Activated T-helper 9 cell treated with anti-CD3 and anti-CD28 coated beads, Interleukin-2, amount 50 U/mL, for 16 hours (primary cell): ENCODE measurements at places on chromosomes 11 and 22.
A peak's percentile ranks its signal among the peaks of the same experiment; 100 is the strongest.

GRCh38 chr22:36326178-36327161, 61.3 kb downstream of the MYH9 start:
- DNase-seq = no peak

- no peak for DNase-seq
Observed at GRCh38 chr11:112336356-112336886, 75.8 kb upstream of the PLET1 start.

DNA sequence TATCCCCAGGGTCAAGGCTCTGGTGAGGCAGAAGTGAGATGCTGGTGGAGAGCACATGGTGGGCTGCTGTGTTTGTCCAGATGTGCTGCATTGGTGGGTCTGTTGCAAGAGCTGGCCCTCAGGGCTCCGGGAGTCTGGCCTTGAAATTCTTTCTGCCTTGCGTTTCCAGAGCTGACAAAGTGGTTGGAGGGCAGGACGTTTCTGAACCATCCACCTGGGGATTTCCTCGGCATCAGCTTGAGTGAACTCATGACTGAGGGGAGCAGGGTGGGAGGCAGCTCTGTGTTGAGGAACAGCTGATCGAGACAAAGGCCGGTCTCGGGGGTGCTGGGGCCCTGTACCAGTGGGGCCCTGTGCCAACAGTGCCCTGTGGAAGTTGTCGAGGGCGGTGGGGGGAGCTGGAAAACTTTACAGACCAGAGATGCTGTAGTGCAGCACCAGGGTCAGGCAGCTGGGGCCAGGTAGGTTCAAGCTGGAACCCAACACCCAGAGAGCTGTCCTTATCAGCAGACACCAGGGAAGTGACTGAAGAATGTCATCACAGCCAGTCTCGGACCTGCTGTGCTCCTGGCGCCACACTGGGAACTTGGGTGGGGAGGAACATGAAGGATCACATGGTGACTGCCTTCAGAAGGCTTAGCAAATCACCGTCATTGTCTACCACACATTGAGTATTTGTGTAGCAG, 4.9 kb downstream of the TSKU start:
- no peak for DNase-seq

DNA sequence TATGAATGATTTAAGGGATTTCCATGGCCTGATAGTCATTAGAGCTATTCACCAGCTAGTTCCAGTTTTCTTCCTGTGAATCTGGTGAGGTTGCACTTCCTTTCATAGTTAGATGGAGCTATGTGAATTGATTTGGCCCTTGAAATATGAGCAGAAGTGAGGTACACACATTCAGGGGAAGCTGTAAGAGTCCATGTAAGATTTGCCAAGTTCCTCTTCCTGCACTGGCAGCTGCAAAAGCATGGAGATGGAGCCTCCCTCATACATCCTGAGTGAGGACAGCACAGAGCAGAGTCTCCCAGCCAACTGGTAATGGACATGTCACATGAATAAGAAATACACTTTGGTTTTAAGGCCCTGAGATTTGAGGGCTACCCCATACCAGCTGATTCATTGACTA, 111.7 kb downstream of the CD44 start:
- no peak for DNase-seq

- DNase-seq = no peak
Observed at GRCh38 chr11:72241291-72241781, 2.6 kb downstream of the PHOX2A start.

- no peak for DNase-seq
Observed at GRCh38 chr11:28547321-28547741, 439.1 kb downstream of the METTL15 start.

- DNase-seq = no peak
Observed at GRCh38 chr22:19240813-19241592, 50.5 kb downstream of the CLTCL1 start.

- DNase-seq = no peak
Observed at GRCh38 chr11:113514856-113515255, 39.7 kb upstream of the DRD2 start.

DNA sequence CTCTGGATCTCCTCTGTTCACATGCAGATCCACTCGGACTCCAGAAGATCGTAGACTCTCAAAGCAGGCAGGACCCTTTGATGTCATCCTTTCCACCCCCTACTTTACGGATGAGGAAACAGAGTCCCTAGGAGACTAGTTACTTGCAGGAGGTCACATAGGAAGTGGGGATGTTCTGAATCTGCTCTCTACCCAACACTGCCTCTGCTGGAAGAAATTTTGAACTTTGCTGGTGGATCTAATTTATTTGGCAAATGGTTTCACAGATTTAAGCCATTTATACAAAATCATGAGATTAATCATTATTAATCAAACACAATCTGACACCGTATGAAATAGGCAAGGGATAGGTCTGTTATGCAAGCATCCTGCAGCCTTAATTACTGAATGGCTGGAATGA, 55.0 kb upstream of the USP47 start:
- no peak for DNase-seq

DNA sequence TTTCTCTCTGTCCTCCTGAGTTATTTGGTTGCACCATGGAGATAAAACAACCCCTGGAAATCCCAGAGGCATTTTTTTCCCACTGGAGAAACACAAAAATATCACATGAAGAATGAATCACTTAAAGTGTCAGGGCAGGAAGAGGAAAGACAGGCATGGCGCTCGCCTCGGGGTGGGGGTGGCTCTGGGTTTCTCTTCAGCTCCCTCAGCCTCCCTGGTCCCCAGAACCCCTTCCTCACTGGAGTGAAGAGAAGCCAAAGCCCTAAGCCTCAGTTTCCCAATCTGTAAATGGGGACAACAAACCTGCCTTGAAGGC, 938 bp downstream of the SHISAL1 start:
- no peak for DNase-seq

GRCh38 chr11:118485273-118485672, 42.0 kb upstream of the TTC36 start:
- DNase-seq = no peak

- no peak for DNase-seq
Observed at GRCh38 chr11:119006656-119007055, 8.7 kb downstream of the CENATAC start.

DNA sequence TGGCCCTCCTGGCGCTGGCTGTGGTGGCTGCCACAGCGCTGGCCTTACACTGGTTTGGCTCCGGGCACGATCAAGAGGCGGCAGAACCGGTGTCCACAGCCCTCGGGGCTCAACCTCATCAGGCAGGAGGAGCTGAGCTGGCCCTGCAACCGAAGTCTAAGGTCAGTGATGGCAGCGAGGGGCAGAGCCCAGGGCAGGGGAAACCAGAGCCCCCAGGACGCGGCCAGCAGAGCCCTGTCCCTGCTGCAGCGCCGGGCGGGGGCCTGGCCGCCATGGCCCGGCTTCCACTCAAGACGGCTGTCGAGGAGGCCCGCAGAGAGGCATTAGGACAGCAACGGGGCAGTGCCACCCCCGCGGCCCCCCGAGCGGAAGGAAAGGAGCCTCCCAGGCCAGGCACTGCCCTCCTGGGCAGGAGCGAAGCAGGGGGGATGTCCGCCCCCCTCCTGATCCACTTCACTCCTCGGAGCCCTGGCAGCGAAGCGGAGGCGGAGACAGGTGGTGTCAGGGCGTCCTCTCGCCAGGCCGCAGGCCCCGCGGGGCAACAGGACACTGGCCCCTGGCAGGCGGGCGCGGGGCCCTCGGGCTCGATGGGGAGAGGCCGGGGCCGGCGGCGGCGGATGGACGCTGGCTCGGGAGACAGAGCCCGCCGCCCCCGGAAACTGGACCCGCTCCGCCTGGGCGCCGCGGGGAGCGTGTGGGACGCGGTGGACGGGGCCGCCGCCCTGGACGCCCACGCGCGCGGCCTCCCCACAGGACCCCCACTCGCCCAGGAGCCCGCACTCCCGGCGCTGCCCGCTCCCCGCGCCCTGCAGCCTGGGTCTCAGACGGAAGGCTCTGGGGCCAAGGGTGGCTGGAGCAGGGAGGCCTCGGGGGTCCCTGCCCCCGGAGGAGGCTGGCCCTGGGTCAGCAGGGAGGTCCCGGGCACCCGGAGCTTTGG, 895 bp downstream of the KLHDC7B start:
- DNase-seq = no peak

DNA sequence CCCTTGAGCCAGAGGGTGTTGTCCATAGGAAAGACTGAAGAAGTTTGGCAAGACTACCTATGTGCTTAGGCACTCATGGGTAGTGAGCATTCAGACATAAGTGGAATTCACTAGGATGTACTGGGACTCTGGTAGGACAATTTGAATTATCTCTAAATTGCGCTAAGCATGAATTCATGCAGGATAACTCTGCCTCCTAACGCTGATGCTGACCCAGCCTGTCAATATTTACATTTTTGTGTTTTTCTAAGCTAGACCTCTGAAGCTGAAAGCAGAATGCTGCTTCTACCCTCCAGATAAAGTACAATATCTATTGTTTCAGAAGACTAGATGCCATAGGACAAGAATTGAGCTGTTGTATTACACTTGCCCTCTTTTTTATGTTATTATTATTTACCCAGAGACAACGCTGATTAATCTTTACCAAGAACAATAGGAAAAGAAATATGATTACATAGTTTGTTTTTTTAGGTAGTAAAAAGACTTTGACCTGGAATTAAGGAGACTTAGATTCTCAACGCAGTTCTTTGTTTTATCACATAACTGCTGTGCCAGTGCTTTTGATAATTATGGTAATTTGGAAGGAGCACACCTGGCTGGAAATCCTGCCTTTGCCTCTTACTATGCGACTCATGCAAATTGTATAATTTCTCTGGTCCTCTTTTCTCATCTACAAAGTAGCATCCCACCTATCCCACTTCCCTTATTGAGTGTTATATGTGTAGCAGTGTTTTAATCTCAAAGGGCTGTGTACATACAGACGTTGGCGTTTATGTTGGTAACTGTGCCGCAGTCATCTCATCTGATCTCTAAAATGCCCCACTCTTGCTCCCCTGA, 21.2 kb upstream of the GRAMD1B start:
- DNase-seq = no peak

DNA sequence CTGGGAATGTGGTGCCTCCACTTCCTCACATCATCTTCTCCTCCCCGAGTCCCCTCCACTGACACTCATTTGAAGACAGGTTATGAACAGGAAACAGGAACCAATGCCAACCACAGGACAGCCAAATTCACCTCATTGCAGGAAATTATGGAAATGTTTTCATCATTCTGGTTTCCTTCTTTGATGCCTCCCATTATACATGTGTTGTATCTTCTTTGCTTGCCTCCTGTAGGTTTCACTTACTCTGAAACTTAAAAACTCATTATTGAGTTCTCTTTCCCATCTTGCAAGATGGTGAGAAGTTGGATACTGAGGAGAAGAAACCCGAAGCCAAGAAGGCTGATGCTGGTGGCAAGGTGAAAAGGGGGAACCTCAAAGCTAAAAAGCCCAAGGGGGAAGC, 108.5 kb downstream of the PHF21B start:
- DNase-seq = no peak

- DNase-seq = peak; percentile 44
Observed at GRCh38 chr11:65553301-65554001, 4.7 kb downstream of the LTBP3 start.

DNA sequence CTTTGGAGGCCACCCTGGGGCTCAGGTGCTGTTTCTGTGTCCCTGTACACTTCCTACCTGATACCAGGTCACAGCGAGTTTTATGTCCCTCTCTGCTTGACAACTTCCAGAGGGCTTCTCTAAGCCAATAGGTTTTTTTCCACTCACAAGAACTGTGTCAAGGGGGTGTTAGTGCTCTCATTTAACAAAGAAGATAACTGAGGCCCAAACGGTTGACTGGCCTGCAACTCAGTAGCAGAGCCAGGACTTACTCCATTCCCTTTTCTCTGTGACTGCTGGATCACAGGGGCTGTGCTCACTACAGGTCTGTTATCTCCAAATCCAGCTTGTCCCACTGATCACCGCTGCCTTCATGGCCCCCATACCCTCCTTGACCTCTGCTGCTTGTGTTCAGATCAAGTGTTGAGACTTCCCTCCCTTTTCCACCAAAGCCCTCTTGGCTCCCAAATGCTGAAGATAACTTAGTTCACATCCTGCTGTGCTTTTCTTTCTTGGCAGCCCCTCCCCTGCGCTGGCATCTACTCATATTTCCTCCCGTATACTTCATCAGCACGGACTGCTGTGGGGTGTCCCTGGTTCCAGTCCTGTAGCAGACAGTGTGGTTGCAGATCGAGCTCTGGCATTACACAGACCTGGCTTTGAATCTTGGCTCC, 41.3 kb downstream of the POU2F3 start:
- no peak for DNase-seq

GRCh38 chr11:86087256-86087655, 18.4 kb upstream of the PICALM start:
- DNase-seq = no peak

DNA sequence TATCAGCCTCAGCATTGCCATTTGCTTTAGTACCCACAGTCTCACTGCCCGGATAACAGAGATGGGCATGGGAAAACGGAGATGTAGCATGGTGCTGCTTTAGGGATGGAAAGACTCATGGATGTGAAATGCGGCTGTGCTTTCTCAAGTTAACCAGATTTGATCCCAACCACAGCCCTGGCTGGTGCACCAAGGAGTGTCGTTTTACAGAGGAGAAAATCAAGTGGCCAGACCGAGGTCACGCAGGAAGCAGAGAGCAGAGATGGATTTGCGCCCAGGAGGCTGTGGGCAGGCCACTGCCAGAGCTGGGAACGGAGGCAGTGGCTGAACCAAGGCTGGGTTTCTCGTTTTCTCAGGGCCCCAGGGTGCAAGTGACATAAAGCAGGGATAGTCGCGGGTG, 9.0 kb downstream of the MB start:
- no peak for DNase-seq

GRCh38 chr11:128259816-128260215, 327.5 kb downstream of the ETS1 start:
- DNase-seq = no peak

DNA sequence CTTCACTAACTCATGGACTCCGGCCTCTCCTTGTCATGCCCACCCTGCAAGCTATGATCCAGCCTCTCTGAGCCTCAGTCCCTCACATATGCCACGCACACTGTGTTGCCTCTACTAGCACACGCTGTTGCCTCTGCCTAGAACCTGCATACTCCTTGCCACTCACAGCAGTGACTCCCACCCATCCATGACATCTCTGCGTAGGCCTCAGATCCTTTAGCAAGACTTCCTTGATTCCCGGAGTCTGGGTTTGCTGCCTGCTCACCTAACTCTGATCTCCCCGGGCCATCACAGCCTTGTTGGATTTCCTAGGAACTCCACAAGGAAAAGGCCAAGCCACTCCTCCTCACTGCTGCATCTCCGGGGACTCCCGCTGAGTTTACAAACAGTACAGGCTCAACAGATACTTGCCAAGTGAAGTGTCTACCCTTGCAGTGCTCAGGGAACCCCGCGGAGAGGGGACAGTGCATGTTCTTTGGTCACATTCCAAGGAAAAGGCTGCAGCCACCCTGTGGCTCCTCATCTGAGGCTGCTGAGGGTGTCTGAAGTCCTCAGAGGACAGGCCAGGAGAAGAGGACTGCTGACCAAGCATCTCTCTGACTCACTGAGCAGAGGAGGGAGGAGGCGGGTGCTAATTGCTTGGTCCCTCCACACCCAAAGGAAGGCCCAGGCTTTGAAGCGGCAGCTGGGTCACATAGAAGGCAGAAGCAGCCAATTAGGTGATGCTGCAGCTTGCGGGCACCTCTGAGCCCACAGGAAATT, 42.4 kb upstream of the NAV2 start:
- DNase-seq = no peak

DNA sequence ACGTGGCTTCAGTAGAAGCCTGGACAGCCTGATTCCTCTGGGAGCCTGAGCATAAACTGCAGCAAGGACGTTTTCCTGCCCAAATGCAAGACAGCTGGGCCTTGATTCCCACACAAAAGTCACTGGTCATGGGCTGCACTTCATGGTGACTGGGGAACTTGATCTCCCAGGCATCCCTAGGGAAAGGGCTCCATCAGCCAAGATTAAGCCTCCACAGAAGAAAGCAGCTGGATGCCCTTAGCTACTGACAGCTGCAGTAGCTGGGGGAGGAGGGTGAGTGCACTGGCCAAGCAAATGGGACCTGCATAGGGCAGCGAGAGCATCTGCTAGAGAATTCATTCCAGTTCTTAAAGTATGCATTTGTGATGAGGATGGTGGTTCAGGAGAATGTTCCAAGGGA, 267.4 kb upstream of the ISX start:
- DNase-seq = no peak
